Caki2 (cell line): ENCODE measurements at places on chromosomes 3 and 15.
A peak's percentile ranks its signal among the peaks of the same experiment; 100 is the strongest.

GRCh38 chr3:136733317-136733833, 18.8 kb downstream of the STAG1 start:
- no peak for DNase-seq

- DNase-seq, result no peak
Measured at GRCh38 chr15:51322621-51323296, 15.6 kb downstream of the CYP19A1 start.

DNA sequence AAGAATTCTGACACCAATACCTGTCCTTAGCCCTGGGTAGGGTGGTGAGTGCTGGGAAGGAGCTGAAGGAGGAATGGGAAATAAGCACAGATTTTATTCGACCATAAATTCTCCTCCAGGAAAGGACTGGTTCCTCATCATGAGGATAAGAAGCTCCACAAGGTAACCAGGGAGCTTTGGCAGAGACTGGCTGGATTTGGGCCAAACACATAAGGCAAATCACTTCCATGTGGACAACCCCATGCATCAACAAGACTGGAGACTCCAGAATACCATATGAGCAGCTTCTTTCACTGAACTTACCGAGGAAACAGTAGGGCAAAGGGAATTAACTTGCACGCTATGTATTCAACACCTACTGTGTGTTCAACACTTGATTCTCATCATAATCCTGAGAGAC, 312.5 kb downstream of the NTRK3 start:
- DNase-seq, result no peak

- DNase-seq, result no peak
Measured at GRCh38 chr3:185658943-185659342, 72.8 kb downstream of the SENP2 start.

DNA sequence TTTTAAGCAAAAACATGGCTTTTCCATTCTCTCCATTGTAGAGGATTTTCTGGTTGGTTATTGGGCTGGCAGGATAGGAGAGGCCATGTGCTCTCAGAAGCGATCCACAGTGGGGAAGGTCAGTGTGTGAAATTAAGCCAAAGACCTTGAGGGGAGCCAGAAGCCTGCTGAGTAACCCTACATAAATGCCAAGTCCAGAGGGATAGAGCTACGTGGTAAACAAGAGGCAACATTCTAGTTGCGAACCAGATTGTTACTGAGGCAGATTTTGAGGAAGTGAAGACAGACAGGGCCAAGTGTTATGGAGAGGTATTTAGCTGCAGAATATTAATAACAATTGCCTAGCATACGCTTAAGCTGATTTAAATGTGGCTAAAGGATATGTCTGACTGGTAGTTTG, 592.8 kb upstream of the GBE1 start:
- DNase-seq, result no peak

DNA sequence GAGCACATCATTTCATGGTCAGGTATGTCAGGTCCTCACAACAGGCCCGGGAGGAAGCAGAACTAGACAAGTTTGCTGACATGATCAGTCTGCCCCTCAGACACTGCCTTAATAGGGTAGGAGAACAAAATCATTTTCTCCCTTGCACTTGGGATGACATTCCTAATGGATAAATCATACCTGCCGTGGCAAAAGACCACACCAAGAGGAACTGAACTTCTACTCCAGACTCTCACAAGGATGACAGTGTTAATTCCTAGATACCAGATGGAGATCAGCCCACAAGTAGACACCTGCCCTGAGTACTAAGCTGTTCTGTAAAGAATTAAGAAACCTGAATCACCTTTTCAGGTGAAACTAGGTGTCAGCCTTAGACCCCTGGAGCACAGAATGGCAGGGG, 19.5 kb downstream of the SIAH2 start:
- peak; percentile 29 for DNase-seq
